ENCODE measurements at places on chromosomes 5 and 9.
A peak's percentile ranks its signal among the peaks of the same experiment; 100 is the strongest.

DNA sequence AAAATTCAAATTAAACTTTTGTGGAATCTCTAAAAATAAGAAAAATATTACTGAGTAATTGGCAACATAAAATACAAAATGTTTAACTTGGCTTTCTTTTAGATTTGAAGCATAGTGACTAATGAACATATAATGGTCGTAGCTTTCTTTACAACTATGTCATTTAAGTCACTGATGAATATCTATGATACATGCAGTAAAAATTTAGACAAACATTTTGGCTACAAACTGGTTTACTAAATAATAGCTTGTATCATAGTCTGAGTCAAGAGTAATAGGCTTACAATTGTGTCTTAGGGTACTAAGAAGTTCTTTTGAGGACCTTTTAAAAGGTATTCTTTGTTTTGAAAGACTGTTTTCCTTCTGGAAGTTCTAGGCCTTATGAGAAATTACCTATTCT, 2.0 kb upstream of the APC start:
- no peak for DNase-seq

- DNase-seq = peak; percentile 60
These were observed 398.3 kb downstream of the IRX1 start for GRCh38 chr5:3993856-3994473.

- DNase-seq = no peak
These were observed 1.7 kb downstream of the AGGF1 start for GRCh38 chr5:77031891-77032290.

DNA sequence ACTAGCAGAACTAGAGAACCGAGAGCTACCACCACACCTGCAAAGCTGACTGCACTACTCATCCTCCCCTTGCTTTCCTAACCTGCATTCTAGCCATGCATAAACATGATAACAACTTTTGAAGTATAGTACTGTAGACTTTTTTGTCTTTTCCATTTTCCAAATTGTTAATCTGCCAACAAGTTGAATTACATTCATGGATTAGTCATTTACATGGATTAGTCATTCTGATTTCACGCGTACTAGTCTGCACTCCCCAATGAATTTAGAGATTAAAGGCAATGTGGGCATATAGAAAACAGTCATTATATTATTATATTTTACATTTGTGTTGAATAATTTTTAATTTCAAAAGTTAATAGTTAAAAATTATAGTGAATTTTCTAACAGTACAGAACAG, 81.4 kb downstream of the EDIL3 start:
- DNase-seq = no peak

DNA sequence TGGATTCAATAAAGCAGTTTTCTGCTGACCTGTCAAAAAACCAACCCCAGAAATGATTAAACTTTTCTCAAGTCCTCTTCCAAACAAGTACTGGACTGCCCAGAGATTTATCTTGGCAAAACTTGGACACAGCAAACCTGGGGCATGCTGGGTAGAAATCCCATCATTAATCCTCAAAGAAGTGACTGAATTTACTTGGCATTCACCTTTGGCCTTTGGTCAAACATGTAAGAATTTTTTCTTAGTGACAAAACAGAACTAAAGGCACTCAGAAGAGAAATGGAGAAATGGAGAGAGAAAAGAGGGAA, 248.6 kb upstream of the NREP start:
- DNase-seq = no peak

DNA sequence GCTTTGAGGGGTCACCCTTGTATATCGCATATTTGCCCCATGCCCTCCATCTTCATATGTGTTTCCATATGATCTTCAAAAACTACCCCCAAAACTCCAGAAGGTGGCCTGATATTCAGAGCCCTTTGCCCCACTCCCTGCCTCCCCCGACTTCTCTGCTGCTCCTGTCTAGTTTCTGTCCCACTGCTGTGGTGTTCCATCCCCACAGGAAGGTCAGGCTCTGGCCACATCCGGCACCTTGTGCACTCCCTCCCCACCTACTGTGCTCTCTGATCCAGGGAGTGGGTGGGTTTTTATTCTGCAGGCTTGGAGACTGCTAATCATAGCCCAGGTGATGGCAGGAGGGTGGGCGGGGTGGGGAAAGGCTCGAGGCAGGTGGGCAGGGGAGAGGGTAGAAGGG, 52.4 kb downstream of the TMOD1 start:
- no peak for DNase-seq

DNA sequence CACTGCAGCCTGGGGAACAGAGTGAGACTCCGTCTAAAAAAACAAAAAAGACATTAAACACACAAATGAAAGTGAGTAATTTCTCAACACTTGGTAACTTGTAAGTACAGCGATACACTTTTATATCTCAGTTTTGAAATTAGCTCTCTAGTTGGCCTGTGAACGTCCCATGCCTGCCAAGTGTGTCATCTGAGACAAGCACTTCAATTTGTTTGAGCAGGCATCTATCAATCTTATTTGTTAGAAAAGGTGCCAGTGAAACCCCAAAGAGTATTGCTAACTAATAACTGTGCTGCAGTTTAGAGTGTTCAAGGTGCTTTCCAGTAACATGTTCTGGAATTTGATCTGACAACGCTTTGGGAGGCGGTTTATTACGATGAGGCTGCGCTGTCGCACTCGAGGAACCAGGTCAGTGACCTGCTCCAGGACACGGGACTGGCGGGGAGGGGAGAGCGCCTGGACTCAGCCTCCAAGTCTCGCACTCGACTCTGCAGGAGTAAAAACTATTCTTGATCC, 1.1 kb upstream of the SPIN1 start:
- DNase-seq = no peak

- DNase-seq = no peak
These were observed 400.9 kb upstream of the SGCD start for GRCh38 chr5:155926031-155926430.

- DNase-seq = no peak
These were observed 301.7 kb downstream of the ATPSCKMT start for GRCh38 chr5:9947944-9948343.

- no peak for DNase-seq
These were observed 411.5 kb downstream of the RASEF start for GRCh38 chr9:82651474-82651873.

GRCh38 chr5:9490494-9491097, 55.3 kb downstream of the SEMA5A start:
- DNase-seq = no peak

- peak; percentile 87 for DNase-seq
These were observed 201.7 kb downstream of the PAPPA start for GRCh38 chr9:116355153-116355921.

GRCh38 chr5:7886849-7887475, 18.0 kb downstream of the MTRR start:
- peak; percentile 63 for DNase-seq

GRCh38 chr9:76545191-76545590, 86.2 kb downstream of the GCNT1 start:
- DNase-seq = no peak

All from OCI-M1 (cell line).